ENCODE measurements at places on chromosomes 11 and 22. TPM values are rescaled to one million over a fixed set of nuclear protein-coding genes. Genes with fewer than 3 reads are reported as not detected.
A peak's percentile ranks its signal among the peaks of the same experiment; 100 is the strongest.

DNA sequence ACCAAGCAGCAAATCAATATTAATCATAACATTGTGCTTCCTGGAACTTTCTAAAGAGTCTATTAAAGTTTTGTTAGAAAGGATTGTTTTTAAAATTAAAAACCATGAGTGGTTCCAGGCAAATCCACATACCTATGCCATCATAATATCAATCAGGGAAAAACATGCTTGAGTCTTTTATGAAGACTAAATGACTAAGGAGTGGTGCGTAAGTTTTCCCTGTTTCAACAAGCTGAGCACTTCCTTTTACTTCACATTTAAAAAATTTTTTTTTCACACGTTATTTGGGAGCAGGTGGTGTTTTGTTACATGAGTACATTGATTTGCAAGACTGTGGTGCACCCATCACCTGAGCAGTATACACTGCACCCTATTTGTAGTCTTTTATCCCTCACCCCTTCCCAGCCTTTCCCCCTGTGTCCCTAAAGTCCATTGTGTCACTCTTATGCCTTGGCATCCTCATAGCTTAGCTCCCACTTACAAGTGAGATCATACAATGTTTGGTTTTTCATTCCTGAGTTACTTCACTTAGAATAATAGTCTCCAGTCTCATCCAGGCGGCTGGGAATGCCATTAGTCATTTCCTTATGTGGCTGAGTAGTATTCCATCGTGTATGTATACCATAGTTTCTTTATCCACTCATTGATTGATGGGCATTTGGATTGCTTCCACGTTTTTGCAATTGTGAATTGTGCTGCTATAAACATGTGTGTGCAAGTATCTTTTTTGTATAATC is 1190.3 kb upstream of the RAG2 start:
- H3K27me3 ChIP-seq, result no peaks in the 10 kb centered on the region
- H3K36me3 ChIP-seq, result no peaks in the 10 kb centered on the region

DNA sequence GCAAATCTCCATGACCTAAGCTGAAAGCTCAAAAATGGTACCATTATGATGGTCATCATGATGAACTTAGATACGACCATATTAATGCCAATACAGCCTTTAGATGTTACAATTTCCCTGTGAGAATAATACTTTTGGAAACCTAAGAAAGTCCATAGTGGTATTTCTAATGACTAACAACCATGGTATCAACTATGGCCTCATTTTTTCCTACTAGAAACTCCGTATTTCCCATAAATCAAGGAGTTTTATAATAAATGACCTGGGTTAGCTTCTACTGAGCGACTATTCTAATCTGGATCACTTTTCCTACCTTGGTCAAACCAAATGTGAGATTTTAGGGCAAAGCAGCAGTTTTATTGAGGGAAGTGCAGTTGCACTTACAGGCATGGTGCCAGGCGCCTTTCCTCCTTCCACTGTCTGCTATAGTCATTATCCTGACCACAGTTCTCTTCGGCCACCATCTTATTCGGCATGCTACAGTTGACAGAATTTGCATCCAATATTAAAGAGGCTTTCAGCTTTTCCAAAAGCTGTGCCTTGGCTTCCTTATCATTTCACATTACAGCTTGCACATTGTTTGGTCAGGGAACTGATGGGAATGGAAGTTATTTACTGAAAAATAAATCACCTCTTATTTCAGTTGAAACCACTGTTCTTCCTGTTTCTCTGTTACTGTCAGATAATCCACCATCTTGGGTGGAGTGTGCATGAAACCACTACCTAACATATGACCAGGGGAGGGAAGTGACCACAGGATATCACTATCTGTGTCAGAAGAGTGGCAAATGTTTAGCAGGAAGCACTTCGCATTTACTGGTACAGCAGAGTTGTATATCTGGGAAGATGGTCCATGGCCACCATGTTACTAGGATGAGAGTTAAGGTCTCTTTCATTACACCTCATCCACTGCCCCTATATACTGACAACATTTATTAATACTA is 74.5 kb upstream of the PICALM start:
- H3K4me3 ChIP-seq, result no peak overlapping the region
- no peaks in the 10 kb centered on the region for H3K27me3 ChIP-seq
- H3K36me3 ChIP-seq, result no peaks in the 10 kb centered on the region
- peaks cover 16% of the 10 kb centered on the region for H3K4me1 ChIP-seq
- DNase-seq, result no peak
- H3K27ac ChIP-seq, result no peak overlapping the region

DNA sequence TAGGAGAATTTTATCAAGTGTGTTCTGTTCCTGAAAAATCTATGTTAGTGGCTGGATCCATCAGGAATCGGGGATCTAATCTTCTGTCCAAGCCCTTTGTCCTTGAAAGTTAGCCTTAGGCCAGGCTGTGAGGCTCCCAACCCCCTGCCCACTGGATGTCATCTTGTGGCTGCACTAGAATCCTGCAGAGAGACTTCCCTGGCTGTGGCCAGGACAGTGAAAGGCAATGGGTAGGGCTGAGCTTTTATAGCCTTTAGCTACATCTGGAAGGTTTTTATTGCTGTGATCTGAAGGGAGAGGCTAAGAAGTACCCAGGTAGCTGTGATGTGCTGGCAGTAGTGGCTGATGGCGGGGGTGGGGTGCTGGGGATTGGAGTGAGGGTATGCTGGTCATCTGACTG is 2.1 kb downstream of the OAF start:
- peaks cover 33% of the 10 kb centered on the region for H3K4me1 ChIP-seq
- DNase-seq, result no peak
- no peaks in the 10 kb centered on the region for H3K27me3 ChIP-seq
- H3K4me3 ChIP-seq, result peak overlapping the region; percentile 40

DNA sequence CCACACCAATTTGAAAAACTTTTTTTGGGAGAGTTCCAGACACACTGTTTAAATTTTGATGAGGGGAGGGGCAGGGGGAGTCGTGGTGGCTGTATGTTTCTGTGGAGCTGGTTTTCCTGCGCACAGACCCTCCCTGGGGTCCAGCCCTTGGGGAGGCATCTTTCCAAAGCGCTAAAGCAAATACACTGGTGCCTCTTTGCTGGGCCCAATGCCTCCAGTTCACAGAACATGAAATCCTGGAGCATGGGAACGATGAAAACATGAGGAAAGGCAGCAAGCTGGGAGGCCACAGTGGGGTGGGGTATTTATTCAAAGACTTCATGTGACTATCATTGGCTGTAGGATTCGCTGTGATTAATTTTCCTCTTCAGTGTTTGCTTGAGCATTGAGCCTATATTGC is 135.3 kb downstream of the CCDC34 start:
- peaks cover 3% of the 10 kb centered on the region for H3K36me3 ChIP-seq
- DNase-seq, result no peak
- peaks cover 28% of the 10 kb centered on the region for H3K4me1 ChIP-seq
- no peak overlapping the region for H3K4me3 ChIP-seq
- no peaks in the 10 kb centered on the region for H3K27me3 ChIP-seq

GRCh38 chr22:30249049-30250038 is 2.8 kb upstream of the LIF start:
- H3K4me3 ChIP-seq, result no peak overlapping the region
- H3K27ac ChIP-seq, result peak overlapping the region; percentile 96
- H3K4me1 ChIP-seq, result peaks cover 59% of the 10 kb centered on the region
- DNase-seq, result peak; percentile 91
- peaks cover 8% of the 10 kb centered on the region for H3K36me3 ChIP-seq

TRPC6 gene
- total RNA-seq, result under 0.01 TPM

DNA sequence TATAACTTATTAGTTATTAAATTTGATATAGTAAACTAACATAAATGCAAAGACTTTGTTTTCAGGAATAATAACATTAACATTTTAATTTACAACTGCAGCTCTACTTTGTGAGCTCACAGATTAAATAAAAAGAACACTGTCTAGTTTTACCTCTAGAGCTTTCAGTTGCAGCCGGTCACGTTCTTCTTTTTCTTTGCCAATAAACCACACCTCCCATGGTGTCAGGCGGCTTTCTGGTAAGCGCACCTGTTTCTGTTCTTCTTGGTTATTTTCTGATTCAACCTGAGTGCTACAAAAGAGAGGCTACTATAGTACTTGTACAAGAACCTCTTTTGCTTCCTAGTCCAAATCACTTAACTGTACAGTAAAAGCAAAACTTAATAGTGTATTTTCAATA is 5.8 kb downstream of the CCDC34 start:
- H3K4me3 ChIP-seq, result no peak overlapping the region
- no peak overlapping the region for H3K27ac ChIP-seq
- H3K36me3 ChIP-seq, result no peaks in the 10 kb centered on the region
- DNase-seq, result no peak
- H3K27me3 ChIP-seq, result no peaks in the 10 kb centered on the region

ENTHD1 gene
- not detected for total RNA-seq

- peaks cover 24% of the 10 kb centered on the region for H3K4me1 ChIP-seq
- peaks cover 18% of the 10 kb centered on the region for H3K36me3 ChIP-seq
- peak overlapping the region; percentile 20 for H3K4me3 ChIP-seq
- no peak for DNase-seq
These were observed 7.7 kb upstream of the DLAT start for GRCh38 chr11:112017538-112017937.

- H3K27me3 ChIP-seq, result no peaks in the 10 kb centered on the region
- no peak for DNase-seq
- no peak overlapping the region for H3K4me3 ChIP-seq
- H3K36me3 ChIP-seq, result no peaks in the 10 kb centered on the region
- H3K27ac ChIP-seq, result no peak overlapping the region
- H3K4me1 ChIP-seq, result no peaks in the 10 kb centered on the region
These were observed 808.0 kb upstream of the LUZP2 start for GRCh38 chr11:23688835-23689234.

OR5B21 gene
- not detected for total RNA-seq

All from osteoblast (primary cell).